ENCODE measurements at places on chromosomes 4 and X.

GRCh38 chr4:85218756-85219155 is 252.3 kb upstream of the WDFY3 start:
- peak; percentile 27 for DNase-seq

- DNase-seq, result no peak
Measured at GRCh38 chr4:39565878-39566600, 38.8 kb upstream of the UGDH start.

DNA sequence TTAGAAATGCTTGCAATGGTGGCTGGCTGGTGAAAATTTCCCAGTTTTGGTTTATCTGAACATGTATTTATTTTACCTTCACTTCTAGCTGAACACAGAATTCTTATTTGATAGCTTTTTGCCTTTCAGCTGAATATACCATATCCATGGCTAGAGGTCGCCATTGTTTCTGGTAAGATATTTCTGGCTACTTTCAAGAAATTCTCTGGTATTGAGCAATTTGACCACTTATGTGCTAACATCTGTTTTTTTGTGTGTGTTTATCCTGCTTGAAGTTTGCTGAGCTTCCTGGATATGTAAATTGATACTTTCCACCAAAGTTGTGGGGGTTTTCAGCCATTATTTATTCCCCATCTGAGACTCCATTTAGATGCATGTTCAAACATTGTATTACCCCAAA is 75.4 kb downstream of the FBXW7 start:
- DNase-seq, result peak; percentile 5

- no peak for DNase-seq
Measured at GRCh38 chr4:10192331-10192730, 75.7 kb upstream of the WDR1 start.

GRCh38 chr4:149531861-149532260 is 283.8 kb downstream of the IQCM start:
- no peak for DNase-seq

GRCh38 chrX:84188320-84188834 is 378 bp upstream of the RPS6KA6 start:
- DNase-seq, result peak; percentile 70

DNA sequence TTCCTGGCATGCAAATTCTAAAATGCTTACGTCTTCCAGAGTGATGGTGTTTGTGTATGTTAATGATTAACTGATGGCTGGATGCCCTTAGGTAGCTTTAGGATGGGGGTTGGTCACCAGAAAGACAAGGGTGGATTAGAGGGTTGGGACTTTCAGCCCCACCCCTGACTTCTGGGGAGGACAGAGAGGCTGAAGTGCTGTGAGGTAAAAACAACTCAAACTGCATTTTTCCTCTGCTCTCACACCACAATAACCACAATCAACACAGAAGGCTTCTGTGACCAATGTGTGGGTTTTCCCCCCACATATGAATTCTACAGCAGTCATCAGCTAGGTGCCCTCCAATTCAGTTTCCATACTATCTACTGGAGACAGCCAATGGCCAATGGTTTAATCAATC is 18.7 kb upstream of the DDIT4L start:
- DNase-seq, result no peak

DNA sequence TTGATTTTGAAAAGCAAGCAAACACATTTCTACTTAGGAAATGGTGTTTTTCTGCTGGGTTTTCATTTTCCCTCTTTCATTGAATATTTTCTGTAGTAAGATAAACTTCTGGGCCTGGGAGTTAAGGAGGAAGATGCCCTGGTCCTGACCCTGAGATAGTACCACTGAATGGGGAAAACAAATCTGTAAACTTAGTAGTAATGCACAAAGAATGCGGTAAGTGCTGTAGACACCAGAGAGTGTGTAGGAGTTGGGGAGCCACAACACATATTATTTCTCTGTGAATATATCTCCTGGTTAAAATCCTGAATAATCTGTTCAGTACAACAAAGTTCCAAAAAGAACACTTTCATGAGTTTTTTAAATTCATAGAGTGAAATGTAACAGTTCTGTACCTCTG is 178.3 kb downstream of the MAPK10 start:
- no peak for DNase-seq

GRCh38 chr4:48367016-48367415 is 25.7 kb downstream of the SLAIN2 start:
- no peak for DNase-seq

DNA sequence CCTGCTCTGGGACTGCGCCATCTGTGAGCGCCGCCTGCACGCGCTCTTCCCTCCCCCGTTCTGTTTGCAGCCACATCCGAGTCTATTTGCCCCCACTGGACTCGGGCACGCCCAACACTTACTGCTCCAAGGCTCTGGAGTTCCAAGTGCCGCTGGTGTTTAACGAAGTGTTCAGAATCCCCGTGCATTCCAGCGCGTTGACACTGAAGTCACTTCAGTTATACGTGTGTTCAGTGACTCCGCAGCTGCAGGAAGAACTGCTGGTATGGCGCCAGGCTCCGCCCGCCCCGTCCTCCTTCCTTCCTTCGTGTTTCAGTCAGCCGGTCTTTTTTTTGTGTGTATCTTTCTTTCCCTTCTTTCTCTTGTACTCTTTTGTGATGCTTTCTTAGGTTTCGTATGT is 30.7 kb upstream of the CLCN4 start:
- DNase-seq, result no peak

DNA sequence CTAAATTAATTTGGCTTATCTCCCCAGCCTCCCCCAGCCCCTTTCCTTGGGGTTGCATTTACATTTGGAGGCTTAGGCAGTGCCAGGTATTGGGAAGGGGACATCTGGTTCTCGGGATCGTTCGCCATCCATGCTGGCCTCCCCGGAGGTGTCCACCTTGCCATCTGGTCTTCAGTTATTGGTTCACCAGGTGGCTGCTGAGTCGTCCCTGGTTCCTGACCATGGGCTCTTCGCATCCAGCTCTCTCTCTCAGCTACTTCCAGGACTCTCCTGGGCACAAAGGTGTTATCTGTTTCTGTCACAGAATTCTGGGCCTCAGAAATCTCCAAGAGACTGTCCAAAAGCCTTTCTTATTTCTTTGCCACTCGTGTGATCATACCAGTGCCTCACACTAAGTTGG is 75.4 kb upstream of the SCOC start:
- no peak for DNase-seq

DNA sequence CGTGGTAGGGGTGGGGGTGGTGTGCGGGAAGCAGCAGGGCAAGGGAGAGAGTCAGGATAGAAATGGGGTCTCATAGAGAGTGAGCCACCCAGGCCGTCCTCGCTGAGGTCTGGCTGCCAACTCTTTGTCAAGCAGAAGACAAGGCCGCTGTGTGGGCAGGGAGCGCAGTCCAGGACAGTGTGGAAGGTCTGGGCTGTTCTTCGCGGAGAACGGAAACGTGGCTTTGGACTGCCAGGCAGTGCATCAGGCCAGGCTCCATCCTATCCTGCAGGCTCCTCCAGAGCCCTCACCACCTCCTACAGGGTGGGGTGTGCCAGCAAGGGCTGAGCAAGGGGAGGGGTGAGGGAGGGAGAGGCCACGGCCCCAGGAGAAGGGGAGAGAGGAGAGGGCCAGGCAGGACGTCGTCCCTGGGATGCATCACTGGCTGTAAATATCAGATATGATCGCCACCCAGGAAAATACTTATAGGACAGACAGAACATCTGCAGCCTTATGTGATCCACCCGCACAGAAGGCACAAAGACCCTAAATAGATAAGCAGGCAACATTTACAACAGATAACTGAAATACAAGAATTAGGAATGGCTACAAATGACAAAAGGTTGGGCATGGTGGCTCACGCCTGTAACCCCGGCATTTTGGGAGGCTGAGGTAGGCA is 85.3 kb downstream of the ABLIM2 start:
- DNase-seq, result no peak

DNA sequence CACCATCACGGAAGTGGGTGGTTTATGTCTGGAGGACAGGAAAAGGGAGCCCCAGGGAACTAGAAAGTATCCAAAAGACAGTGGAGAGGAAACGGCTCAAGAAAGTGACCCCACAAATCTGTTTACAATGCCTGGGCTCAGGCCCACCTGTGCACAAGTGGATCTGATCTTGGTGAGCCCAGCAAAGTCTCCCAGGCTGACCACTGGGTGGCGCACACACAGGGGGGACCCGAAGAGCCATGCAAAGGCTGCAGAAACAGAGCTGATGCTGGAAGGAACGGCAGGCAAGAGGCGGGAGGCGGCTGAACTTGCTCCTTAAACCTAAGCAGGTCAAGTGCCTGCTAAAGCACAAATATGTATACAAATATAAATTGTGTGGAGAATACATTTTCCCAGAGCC is 9.6 kb downstream of the HAUS7 start:
- DNase-seq, result no peak

DNA sequence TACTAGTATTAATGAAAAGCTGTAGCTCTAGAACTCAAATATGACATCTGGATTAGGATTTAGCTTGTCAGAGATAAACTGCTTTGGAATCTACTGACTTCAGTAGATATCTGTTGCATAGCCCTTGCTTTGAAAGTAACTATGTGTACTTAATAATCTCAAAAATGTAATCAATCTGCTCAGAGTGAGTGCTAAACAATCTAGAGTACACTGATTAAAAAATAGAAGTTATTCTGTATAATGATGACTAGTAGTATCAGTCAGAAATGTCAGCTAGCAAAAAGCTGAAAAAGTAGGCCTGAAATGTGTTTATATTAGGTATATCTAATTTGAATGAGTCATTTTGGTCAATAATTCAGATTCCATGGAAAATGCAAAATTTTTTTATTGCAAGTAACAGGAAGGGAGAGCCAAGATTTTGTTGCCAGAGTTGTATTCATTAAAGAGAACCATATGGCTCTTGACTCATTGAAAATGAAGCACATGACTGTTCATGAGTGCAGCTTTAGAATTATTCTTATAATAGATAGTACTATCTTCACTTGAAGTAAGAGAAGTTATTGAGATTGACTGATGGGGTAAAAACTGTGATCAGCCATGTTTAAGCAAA is 20.0 kb downstream of the CLCN3 start:
- peak; percentile 43 for DNase-seq

GRCh38 chr4:61517144-61517543 is 317.0 kb downstream of the ADGRL3 start:
- no peak for DNase-seq

GRCh38 chr4:152283801-152284470 is 252.0 kb downstream of the FBXW7 start:
- no peak for DNase-seq

- DNase-seq, result peak; percentile 67
Measured at GRCh38 chr4:144645631-144646522, at the start of gene HHIP. HHIP (plus strand) TSS chr4:144646156; CDS start chr4:144646676, 520 bp downstream.

GRCh38 chr4:95263960-95264359 is 284.8 kb downstream of the UNC5C start:
- no peak for DNase-seq

- DNase-seq, result no peak
Measured at GRCh38 chrX:37470711-37471110, 100.8 kb upstream of the LANCL3 start.

GRCh38 chrX:108735679-108736508 is 469 bp downstream of the IRS4 start:
- DNase-seq, result no peak

DNA sequence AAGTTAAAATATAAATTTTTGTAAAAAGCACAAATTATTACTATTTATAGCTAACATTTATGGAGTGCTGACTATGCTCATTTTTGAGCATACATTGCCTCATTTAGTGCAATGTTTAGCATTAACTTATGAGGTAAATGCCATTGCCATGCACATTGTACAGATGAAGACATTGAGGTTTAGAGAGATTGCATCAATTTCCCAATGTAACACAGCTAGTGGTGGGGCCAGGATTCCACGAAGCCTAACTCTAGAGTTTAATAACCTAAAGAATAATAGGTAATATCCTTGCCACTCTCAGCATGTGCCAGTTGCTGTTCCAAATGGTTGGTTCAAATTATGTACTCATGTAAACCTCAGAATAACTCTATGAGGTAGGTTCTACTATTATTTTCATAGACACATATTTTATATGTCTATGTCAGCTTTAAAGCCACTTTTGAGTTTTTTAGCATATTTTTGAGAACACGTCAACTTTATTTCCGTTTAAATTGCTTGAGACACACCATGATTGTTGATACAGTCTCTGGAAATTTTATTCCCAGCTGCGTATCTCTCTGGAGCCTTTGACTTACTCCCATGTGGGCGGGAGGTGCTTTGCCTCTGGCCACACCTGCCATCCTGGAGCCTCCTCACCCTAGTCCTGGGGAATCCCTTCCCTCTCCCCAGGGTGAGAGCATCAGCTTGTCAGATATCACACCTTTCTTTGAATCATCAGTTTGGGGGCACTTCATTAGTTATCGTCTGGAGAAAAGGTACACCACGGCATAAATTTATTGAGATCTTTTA is 10.8 kb upstream of the ADH1A start:
- no peak for DNase-seq

- no peak for DNase-seq
Measured at GRCh38 chr4:185600801-185601434, 65.6 kb upstream of the PDLIM3 start.

DNA sequence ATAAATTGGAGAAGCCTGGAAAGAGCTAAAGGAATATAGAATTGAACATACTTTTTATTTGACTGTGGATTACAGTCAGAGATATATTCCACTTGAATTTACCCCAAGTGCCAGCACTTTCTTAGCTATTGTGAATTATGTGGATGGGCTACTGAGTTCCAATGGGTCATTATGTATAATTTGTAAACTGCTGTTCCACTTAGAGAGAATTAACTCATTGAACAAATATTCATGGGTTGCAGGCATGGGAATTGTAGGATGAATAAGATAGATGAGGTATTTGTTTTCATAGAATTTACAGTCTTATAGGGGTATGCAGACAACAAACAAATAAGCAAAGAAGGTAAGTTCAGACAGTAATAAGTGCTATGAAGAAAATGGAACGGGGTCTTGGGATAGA is 195.7 kb downstream of the SHROOM3 start:
- DNase-seq, result no peak

GRCh38 chrX:112025753-112026152 is 56.8 kb downstream of the TRPC5 start:
- DNase-seq, result no peak

DNA sequence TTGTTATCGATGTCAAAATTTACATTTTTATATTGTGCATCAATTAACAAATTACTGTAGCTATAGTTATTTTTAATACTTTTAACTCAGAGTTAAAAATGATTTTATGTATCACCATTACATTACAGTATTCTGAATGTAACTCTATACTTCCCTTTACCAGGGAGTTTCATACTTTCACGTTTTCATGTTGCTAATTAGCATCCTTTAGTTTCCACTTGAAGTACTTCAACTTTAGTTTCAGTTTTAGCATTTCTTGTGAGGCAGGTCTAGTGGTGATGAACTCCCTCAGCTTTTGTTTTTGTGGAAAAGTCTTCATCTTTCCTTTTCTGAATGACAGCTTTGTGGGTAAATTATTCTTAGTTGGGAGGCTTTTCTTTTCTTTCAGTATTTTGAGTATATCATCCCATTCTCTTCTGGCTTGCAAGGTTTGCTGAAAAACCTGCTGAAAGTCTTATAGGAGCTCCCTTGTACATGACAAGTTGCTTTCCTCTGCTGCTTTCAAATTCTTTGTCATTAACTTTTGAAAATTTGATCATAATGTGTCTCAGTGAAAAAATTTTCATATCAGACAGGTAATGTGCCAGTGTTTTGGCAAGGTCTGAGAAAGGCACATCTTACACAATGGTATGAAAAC is 9.8 kb upstream of the CISD2 start:
- no peak for DNase-seq
